ENCODE measurements at places on chromosomes 2 and 18.

GRCh38 chr18:44733754-44734465 lies 53.2 kb downstream of the SETBP1 start:
- DNase-seq: no peak

- no peak for DNase-seq
Measured at GRCh38 chr2:227115761-227116160, 48.2 kb downstream of the COL4A4 start.

DNA sequence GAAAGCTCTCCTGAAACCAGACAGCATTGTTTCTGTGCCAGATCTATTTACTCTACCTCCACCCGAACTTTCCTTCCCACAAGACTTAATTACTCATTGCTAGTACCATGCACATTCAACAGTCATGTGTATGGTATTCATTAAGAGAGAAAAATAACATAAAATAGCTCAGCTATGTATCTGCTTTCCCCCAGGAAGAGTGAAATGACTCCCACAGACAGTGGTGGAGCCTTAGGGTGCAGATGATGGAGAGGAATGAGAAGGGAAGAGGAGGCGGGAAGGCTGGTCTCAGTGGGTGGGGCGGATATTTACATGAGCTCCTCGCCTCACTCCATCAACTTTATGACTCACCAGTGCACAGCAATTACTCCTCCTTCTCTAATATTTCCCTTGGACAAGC lies 724.5 kb downstream of the EPHA4 start:
- DNase-seq: no peak

- no peak for DNase-seq
Measured at GRCh38 chr2:128622955-128623620, 304.4 kb upstream of the HS6ST1 start.

DNA sequence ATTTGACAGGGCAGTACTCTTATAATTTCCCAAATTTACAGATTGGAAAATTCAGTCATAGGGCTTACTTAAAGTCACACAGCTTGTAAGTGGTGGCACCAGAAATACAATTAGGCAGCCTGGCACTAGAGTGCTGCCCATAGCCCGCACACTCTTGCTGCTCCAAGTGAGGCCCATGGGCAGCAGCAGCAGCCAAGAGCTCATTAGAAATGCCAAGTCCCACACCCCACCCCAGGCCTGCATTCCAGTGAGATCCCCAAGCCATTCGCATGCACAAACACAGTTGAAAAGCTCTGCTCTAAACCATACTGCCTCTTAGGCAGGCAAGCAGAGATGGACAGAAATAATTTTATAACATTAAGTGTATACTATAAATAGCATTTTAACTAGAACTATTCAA lies 379.3 kb upstream of the PKDCC start:
- DNase-seq: no peak

GRCh38 chr2:131022731-131023130 lies 70.5 kb downstream of the FAM168B start:
- no peak for DNase-seq

- no peak for DNase-seq
Measured at GRCh38 chr2:239002954-239003623, 155.2 kb downstream of the TWIST2 start.

- DNase-seq: no peak
Measured at GRCh38 chr2:1282552-1282951, 130.7 kb upstream of the TPO start.

GRCh38 chr18:25305584-25305983 lies 46.4 kb downstream of the ZNF521 start:
- no peak for DNase-seq

DNA sequence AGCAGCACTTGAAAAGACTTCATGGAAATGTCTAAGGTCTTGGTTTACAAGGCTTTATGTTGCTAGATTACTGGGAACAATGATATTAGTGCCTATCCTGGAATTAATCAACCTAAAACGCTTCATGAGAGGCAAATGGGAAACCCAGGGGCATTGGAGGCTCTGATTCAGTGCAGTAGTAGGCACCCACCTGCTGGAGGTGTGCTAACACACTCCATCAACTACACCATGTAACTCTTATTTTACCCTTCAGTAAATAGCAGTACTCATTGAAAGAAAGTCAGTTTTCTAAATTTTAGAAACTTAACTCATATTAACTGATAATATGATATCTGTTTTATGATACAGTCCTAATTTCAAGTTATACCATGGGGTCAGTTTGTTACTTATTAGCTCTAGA lies 17.4 kb upstream of the HNRNPA3 start:
- DNase-seq: no peak

DNA sequence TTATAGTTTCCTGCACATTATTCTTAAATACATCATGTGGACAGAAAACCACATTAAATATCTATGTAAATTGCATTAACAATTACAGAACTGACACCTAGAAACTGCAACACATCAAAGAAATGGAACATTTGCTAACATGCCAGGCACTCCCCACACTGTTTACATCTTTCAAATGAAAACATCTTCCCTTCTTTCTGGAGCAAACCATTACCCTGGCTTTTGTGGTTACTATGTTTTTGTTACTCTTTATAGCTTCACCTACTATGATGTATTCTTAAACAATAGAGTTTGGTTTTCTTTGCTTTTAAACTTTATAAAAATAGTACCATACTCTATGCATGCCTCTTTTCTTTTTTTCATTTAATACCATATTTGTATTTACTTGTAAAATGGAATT lies 1894.5 kb upstream of the CELF4 start:
- DNase-seq: no peak

DNA sequence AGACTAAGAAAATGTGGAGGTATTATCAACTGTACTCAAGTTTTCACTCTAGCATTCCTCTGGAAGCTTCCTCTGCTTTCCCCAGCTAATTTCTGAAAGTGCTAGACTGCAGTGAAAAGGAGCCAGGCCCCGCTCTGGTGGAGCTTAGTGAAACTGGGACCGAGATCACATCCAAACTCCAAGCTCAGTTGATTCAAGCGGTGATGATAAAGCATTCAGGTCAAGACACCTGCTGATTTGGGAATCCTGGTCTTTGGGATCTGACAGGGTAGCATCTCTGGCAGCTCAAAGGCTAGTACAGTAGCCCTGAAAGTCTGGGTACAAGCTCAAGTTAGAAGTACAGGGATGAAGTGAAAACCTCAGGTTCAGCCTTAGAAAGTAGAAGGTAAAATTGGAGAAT lies 120.2 kb upstream of the CRIM1 start:
- DNase-seq: no peak

DNA sequence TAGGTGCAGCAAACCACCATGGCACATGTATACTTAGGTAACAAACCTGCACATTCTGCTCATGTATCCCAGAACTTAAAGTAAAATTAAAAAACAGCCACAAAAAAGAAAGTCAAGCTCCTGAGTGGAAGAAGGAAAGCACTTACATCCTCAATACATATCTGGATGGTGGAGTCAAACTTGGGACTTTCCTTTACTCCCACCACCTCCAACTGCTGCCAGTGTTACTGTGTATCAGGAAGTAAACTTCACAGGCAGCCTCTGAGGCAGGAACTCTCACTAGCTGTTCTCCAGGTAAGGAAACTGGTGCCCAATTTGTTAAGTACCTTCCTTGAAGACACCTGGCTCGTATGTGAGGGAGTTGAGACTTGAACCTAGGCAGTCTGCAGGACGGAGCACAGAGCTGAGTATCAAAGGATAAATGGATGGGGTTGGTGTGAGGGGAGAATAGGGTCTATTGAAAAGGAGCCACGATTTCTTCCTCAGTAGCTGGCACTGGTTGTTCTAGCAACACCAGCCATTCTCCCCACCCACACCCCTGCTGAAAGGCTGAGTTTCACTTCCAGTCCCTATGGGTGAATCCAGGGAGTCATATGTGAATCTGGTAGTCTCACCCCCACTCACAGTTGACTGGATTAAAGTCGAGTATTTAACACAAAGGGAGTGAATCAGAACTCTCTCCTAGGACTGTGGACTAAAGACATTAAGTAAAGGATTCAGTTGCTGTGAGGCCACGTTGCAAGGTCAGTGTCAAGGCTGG lies 50.0 kb upstream of the GPR39 start:
- DNase-seq: no peak

DNA sequence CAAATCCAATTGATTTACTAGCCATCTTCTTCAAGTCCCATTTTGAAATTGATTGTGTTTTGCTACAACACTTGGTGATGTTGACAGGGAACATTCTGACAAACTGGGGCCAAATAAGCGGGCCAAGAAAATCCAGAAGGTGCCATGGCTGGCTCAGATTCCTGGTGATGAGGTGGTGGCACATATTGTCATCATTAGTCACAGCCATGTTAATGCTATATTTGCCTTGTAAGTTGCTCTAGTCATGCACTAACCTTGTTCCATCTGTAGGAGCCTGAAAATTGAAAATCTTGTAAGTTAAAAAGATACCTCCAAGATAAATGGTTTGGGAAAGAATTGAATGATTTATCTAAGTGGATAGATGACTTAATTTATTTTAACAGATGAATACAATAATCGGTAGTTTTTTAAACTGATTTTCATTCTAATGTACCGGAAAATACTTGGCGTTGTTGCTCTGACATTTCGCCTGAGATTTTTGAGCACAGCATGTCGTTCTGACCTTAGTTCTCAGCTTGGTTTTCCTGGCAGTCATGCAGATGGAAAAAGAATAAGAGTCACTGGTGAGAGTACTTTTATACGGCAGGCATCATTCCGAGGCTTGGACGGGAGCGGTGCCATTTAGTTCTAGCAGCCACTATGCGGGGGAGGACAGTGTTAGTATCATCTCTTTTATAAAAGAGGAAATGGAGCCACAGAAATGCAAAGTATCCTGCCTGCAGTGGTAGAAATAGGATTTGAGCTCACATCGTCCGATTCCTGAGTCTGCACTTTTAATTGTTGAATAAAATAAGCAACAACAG lies 133.9 kb downstream of the ZNF532 start:
- DNase-seq: peak; percentile 60

- peak; percentile 67 for DNase-seq
Measured at GRCh38 chr2:3536682-3537632, 17.6 kb upstream of the ADI1 start.

DNA sequence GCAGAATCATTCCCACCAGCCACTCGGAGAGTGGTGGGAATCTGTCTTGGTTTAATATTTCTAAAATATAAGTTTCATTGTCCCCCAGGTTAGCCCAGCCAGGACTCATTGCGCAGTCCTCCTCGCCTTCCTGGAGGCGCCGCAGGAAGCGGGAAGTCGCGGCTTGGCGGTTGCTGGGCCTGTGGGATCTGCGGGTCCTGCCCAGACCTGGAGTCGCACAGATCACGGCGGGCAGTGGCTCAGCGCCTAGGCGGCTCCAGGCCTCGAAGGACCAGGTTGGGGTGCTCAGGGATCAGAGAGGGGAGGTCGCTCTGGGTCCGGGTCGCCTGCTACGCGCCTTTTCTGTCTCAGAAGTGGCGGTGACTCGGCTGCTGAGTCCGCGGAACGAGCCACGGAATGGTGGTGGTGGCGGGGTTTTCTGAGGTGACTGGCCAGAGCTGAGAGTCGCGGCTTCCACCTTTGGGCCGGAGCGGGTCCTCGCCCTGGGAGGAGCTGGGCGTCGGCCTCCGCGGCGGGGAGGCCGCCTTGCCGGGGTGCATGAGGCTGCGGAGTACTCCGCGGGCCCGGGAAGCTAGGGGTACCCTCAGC lies 2.6 kb downstream of the HOXD3 start:
- DNase-seq: no peak

DNA sequence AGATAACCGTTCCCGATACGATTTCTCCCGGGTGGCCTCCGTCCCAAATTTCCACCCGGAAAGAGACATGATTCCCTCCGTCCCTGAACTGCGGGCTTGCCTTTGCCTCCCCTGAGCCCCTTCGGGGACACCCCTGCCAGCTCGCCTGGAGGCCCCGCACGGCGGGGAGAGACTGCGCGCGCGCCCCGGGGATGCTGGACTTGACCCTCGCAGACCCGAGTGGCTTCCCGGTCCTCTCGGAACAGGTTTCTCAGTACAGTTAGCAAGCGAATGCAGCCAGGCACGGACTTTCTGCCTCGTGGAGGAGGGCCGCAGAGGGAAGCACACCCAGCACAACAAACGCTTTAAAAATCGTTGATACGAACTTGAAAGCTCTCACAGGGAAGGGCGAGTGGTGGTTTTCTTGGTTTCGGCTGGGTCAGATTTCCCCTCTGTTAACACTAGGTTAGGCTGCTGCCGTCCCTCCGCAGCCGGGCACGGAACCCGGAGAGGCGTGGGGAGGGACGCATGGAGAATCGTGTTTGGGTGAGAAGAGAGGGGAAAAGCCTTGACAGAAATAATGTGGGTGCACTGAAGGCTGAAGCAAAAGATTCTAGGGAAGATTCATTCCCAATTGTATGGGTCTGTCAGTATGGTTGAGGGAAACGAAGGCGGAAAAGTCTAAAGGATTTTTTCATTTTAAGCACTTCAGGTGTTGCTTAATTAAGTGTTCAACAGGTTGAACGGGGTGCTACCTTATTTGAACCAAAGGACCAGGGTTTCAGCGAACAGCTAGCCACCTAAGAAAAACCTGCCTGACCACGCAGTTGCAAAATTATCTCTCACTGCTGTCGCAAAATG lies 916 bp downstream of the TNFRSF11A start:
- DNase-seq: no peak

DNA sequence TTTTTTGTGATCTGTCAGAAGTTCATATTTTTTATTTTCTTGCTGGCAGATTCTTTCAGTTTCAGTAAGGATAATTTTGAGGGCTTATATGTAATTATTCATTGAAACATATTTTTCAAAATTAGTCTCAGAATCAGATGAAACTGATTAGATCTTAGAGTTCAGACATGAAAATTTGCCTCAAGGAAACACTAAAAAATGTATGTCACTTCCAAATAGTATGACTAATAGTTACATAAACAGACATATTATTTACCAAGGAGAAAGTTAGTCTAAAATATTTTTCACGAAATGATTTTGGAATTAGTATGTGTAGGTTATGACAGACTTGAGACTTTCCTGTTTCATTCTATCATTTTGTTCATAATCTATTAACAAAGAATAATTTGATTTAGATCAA lies 628.6 kb downstream of the CCDC85A start:
- DNase-seq: no peak

DNA sequence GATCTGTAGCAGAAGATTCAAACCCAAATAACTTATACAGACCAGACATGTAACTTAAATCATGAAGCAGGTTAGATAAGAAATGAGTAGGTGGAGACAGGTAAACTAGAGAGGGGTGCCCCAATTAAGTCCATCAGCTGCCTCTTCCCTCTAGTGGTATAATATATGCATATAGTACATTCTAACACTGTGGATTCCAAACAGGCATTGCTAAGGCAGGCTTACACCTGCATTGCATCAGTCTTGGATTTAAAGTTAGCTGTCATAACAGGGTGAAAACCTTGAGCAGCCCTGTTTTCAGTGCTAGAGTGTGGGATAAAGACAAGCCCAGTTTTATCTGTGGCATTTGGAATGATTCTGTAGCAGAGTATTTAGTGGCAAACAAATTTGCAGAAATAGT lies 63.4 kb downstream of the NYAP2 start:
- DNase-seq: no peak

GRCh38 chr2:111930875-111931274 lies 32.5 kb downstream of the MERTK start:
- DNase-seq: no peak

GRCh38 chr2:9465170-9465569 lies 9.2 kb upstream of the IAH1 start:
- no peak for DNase-seq

GRCh38 chr2:1791685-1792435 lies 47.5 kb upstream of the PXDN start:
- DNase-seq: no peak

- DNase-seq: no peak
Measured at GRCh38 chr2:26217720-26218119, 26.7 kb downstream of the HADHA start.

Measured in ovary (tissue), 10 donors.